ENCODE measurements at places on chromosomes 6 and 20.

- no peak for DNase-seq
Observed at GRCh38 chr6:129565811-129566210, 144.2 kb downstream of the ARHGAP18 start.

- no peak for DNase-seq
Observed at GRCh38 chr6:41577356-41578216, 31.4 kb downstream of the FOXP4 start.

GRCh38 chr6:119760046-119760445, 410.5 kb upstream of the MAN1A1 start:
- no peak for DNase-seq

DNA sequence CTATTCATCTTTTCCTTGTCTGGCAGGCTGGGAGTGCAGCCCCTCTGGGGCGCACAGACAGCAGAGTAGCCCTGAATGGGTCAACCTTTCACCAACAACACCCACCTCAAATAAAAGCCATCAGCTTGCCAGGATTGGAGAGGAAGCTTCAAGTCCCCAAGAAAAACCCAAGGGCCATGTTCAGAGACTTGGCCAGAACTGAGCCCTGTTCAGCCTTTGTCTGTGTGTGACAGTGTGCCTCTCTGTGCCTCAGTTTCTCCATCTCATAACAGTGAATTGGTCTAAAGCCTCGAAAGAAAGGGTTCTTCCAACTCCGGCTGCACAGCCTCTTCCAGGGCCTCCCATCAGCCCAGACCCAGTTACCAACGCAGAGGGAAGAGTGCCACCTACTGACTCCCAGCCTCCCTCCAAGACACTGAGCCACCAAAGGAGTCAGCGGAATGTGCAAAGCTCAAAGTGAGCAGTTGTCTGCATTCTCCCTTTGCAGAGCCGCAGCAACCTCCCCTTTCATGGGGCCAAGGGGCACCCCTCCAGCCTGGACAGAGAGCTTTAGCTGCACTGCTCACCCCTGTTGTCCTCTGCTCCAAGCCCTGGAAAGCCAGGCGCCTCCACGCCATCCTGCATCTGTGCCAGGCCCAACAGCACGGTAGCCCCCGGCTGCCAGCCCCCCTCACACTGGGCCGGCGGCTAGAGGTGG, 82.7 kb upstream of the TOP1 start:
- DNase-seq = peak; percentile 13

DNA sequence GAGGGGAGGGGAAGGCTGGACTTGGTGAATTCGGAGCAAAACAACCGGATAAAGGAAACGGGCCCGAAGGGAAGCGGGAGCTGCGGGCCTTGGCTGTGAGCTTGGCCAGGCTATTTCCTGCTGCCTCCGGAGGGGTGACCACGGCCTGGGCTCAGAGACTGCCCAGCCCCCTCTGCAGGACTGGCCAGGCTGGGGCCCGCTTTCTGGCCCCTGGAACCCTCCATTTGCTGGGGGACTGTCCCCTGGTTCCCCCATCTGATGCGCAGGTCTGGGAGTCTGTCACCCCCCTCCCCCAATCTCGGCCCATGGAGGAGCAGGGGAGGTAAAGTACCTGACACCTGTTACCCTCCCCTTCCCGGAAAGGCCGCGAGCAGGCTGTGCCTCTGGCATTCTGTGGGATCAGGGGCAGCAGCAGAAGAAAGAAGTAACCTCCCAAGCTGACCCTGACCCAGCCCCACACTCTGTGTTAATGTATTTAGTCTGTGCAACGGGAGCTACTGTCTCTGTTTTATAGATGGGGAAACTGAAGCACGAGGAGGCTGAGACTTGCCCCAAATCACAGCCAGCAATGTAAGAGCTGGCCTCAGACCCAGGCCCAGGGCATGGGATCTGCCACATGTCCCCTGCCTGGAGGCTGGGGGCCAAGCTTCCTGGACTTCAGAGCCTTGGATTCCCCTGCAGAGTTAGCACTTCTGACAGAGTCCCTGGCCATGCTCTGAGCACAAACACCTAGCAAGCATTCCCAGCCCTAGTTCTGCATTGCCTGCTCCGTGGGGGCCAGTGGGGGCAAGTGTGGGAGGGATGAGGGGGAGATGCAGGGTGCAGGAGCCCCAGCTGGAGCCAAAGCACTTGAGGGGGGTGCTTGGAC, 3.5 kb downstream of the C20orf204 start:
- DNase-seq = no peak

DNA sequence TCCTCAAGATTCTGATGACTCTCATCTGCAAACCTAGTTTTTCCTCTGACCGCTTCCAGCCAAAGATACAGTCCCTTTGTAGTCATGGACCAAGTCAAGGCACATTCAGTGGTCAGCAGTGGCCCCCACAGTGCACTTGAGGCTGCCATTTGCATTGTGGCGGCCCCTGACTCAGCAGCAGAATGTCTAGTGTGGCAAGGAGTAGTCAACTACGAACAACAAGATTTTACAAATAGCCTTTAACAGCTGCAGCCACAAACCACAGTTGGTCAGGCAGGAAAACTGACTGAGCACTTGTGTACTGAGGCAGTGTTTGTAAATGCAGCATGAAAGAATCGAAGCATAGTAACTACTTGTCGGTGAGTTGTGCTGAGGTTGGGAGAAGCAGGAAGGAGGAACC, 49.6 kb downstream of the SLC2A12 start:
- DNase-seq = no peak

- DNase-seq = no peak
Observed at GRCh38 chr20:37866051-37866450, 36.9 kb upstream of the VSTM2L start.

- no peak for DNase-seq
Observed at GRCh38 chr6:161374971-161375873, 101.4 kb upstream of the AGPAT4 start.

DNA sequence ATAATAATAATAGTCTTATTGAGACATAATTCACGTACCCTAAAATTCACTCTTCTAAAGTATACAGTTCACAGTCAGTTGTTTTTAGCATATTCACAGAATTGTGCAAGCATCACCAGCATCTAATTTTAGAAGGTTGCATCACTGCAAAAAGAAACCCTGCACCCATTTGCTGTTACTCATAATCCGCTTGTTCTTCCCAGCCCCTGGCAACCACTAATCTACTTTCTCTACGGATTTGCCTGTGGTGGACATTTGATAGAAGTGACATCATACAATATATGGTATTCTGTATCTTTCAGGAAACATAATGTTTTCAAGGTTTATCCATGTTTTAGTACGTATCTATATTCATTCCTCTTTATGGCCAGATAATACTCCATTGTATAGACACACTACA, 41.5 kb upstream of the FAM184A start:
- DNase-seq = no peak

DNA sequence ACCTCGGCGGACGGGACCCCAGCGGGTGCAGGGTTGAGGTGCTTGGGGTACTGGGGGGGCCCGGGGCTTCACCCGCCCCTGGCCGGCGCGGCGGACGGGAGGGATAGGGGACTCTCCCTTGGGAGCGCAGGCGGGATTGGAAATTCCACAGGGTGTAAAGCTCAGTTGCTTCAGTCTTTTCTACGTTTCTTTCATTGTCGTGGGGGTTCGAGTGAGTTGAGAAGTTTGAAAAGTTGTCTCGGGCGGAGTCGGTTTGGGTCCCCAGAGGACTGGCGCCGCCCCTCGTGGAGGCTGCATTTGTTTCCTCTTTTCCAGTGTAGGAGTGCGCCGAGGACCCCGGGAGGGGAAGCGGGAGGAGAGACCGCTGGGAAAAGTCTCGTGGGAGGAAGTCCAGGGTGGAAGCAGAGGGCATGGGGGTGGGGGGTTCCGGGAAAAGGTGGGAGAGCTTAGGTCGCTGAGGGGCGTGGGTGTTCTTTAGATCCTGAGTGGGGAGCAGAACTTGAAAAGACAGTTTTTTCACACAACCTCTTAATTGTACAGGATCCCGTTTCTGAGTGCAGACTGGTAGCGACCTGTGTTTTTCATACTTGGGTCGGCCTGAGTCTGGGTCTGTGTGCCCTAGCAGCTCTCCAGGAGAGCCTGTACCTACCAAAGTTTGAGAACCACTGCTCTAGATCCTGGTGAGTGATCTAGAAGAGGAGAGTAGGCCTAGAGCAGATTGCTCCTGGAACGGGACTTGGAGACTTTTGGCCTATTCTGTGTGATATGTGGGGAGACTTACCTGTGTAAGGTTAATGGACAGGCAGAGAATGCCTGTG, 495 bp downstream of the FAM83B start:
- no peak for DNase-seq

DNA sequence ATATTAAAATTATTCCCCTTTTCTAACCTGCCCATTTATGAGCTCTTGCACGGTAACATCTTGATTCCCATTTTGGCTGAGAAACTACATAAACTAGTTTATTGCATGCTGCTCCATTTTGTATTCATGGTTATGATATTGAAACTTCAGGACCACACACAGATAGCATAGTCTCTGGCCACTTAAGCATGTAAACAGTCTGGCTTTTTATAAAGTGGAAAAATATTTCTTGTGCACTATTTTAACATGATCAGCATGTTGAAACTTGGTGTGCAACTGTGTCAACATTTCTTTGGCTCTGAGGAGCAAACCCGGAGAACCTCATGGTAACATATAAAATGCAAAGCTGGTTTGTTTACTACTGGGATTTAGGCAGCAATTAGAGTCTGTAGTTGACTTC, 70.7 kb downstream of the SLX4IP start:
- DNase-seq = no peak

DNA sequence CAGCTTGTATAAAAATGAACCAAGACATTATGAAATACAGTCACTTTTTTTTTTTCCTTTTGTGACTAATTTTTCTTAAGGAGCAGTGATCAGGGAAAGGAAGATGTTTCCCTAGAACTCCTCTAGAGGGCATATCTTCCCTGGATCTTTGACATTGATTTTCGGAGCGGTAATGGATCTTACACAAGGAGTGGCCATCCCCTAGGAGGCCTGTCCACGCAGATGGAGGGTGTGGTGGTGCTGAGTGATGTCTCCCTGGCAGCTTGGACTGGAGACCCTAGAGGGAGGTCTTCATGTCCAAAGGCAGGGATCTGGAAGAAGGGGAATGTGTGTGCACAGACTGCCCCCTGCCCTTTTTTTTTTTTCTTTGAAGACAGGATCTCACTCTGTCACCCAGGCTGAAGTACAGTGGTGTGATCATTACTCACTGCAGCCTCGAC, 7.0 kb upstream of the KIFC1 start:
- no peak for DNase-seq

DNA sequence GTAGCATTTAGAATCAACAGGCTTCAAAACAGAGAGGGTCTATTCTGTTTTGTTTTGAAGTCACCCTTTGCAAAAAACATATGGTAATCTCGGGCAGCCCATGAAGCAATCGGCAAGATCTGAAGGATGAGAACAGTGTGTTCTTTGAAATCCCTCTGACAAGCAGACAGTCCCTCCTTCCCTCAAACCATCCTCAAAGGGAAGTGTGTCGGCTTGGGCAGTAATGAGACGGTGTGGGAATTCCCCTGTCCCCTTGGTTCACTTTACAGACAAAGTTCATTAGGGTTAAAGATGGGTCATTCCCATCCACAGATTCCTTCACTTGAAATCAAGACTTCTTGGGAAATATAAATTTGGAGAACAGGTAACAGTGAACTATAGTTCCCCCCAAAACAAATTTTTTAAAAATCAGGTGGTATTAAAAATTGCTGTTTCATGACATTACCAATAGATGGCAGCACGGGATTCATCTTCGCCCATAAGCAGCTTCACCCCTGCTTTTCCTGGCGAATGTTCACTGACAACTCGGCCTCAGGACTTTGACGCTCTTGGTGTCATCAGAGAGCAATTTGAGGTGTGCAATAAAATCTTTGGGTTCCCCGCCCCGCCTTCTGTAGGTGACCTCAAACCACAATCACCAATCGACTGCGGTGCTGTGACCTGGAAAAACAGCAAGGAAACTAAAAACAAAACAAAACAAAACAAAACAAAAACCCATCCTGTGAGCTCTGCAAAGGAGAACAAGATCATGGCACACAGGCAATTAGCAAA, 159.3 kb upstream of the TNFAIP3 start:
- peak; percentile 48 for DNase-seq

DNA sequence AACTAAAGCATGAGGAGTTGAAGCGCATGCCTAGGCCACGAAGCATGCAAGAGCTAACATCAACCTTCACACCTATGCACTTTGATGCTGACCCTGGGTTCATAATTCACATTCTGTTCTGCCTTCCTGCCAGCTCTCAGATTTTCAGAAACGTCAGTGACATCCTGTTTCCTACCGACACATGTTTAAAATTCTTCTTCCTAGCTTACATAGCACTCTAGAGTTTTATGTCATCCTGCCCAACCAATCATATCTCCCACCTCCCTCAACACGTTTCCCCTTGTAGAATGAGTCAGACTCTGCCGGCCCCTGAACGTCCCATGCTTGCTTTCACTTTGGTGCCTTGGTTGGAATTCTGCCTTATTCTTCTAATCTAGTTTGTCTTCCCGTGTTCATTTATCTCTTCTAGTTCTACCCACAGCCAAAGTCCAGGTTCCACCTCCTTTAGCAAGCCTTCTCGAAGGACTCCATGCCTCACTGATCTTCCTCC, 97.2 kb upstream of the MAP7 start:
- DNase-seq = peak; percentile 87

DNA sequence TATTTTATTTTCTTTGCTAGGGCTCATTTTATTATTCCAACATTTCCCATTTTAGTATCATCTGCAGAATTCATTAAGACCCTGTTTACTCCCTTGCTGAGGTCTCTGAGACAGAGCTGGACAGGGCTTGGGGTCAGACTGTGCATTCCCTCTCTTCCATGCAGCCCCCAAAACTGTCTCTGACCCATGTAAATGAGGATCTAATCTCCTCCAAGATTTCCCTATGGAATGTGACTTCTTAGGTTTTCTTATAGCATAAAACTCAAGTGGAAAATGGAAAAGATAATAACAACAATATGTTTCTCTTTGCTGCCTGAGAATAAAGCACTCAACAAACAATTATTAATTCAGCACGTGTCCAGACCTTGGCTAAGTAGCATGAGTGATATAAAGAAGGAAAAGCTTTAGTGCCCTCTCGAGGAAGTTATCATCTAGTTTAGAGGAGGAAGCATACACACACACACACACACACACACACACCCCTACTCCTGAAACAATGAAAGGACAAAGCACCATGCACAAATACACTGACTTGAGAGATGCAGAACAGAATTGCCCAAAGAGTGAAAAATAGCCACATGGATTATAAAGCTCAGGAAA, 815.5 kb downstream of the BCKDHB start:
- DNase-seq = no peak

DNA sequence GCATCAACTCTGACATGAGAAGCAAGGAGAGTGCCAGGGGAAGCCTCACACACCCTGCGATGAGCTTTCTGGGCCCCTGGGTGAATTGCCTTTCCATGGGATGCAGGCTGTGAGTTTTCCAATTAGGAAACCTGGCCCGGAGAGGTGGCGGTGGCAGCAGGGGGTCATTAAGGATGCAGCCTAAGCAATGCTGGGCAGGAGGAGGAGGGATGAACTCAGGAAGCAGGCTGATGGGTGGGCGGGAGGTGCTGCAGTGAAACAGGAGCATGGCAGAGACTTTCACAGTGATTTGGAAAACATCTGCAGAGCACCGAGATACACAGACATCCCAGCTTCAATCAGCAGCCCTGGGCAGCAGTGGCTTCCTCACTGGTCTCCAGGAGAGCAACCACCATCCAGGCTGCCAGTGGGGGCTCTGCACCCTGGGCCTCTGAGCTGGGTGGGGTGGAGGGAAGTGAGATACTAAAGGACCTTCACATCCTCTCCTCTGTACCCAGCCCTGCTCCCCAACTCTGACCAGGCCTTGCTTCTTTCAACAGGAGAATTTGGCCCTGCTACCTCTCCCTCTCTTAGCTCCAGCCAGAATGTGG, 44.9 kb downstream of the LRFN2 start:
- no peak for DNase-seq

- no peak for DNase-seq
Observed at GRCh38 chr6:5746759-5747130, 260.0 kb downstream of the NRN1 start.

Data from pulmonary artery endothelial cell (primary cell).